ENCODE measurements at places on chromosomes 3 and 15.

- peak; percentile 53 for DNase-seq
These were observed 111.4 kb upstream of the PLAAT1 start for GRCh38 chr3:193129607-193130006.

GRCh38 chr3:73018298-73018697 is 21.7 kb downstream of the PPP4R2 start:
- DNase-seq = no peak

- no peak for DNase-seq
These were observed 73.4 kb downstream of the CHSY1 start for GRCh38 chr15:101178479-101178878.

DNA sequence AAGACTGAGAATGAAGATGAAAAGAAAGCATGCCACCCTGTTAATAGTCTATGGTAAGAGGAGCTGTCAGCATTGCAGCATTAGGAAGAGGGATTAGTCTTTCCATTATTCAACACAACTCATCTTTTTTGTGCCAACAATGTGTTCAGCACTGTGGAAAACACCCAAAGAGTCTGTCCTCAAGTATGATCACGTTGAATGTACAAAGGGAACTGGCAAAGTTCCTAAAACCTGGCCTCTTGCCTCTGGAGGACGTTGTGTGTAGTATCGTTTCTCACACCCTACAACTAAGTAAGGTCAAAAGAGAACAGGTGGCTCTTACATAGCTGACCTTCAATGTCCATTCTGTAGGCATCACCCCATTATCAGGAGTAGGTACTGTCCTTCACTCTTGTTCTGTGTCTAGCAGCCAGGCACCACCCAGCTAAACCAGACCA is 147.9 kb upstream of the THBS1 start:
- no peak for DNase-seq

DNA sequence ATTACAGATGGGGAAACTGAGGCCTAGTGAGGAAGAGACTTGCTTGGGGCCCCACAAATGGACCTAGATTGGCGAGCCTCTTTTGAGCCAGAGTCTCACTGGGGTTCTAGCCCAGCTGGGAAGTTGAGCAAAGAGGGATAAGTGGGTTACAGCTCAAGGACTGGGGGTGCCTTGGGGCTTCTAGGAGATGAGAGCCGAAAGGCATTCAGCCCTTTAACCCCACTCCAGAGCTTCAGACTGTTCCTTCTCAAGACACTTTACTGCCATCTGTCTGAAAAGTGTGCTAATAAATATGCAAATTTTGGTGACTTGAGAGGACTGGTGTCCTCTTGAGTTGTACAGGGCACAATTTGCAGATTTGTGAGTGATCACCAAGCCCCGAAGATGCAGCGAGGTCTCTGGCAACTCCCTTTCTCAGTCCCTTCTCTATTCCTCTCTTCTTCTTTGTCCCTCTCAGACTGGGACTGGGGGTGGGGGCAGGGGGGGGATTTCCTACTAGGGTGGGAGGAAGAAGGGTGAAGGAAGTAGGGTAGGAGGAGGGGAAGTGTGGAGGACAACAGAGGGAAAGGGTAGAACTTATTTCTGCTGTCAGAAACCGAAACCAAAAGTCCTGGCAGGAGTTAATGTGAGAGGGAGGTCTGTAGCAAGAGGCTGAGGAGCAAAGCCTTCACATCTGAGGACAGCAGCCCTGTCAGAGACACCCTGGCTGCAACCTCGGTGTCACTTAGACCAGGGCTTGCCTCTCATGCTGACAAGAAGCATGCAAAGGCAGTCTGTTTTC is 16.2 kb upstream of the ANKDD1A start:
- no peak for DNase-seq

GRCh38 chr15:30903497-30904187 is at the start of gene FAN1:
TSS of gene FAN1 (plus strand) at chr15:30903915. CDS start at chr15:30904664, 749 bp downstream.
- DNase-seq = peak; percentile 56

- no peak for DNase-seq
These were observed 227.3 kb upstream of the IL12A start for GRCh38 chr3:159761369-159761768.

GRCh38 chr3:34319881-34320280 is 521.5 kb downstream of the PDCD6IP start:
- DNase-seq = no peak

GRCh38 chr15:81111018-81111417 is 23.1 kb upstream of the CFAP161 start:
- DNase-seq = no peak

- no peak for DNase-seq
These were observed 348.0 kb upstream of the EPHA6 start for GRCh38 chr3:96466441-96466840.

- no peak for DNase-seq
These were observed 52.3 kb upstream of the UTS2B start for GRCh38 chr3:191382661-191383060.

DNA sequence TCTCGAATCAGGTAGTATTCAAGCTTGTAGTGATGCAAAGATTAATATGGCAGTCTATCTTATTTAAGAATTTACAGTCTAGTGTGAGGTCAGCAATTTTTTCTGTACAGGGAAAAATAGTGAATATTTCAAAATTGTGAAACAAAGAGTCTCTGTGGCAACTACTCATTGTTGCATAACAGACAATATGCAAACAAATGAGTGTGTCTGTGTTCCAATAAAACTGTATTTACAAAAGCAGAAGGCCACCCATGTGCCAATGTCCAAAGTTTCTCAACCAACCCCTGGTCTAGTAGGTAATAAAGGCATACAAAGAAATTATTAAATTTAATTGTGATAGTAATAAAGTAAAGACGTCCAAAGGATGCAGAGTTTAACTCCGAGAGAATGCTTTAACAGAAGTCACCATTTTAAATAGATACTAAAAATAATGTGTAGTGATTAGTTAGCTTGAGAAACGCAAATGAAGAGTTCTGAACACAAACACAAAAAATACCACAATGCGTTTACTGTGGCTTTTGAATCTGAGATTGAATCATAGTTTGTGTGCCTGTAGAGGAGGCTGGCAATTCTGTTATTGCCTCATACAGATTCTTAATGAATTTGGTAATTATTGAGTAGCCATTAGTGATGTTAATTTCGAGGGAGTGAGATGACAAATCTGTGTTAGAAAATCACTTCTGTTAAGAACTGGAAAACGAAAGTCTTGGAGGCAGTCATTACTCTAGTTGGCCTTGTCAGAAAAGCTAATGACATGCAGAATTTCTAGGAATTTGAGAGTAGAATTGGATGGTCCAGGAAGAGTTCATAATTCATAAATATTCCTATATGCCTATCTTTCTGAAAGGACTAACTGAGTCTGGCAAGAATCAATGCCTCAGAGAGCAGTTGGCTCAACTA is 48.7 kb downstream of the CADM2 start:
- peak; percentile 9 for DNase-seq

DNA sequence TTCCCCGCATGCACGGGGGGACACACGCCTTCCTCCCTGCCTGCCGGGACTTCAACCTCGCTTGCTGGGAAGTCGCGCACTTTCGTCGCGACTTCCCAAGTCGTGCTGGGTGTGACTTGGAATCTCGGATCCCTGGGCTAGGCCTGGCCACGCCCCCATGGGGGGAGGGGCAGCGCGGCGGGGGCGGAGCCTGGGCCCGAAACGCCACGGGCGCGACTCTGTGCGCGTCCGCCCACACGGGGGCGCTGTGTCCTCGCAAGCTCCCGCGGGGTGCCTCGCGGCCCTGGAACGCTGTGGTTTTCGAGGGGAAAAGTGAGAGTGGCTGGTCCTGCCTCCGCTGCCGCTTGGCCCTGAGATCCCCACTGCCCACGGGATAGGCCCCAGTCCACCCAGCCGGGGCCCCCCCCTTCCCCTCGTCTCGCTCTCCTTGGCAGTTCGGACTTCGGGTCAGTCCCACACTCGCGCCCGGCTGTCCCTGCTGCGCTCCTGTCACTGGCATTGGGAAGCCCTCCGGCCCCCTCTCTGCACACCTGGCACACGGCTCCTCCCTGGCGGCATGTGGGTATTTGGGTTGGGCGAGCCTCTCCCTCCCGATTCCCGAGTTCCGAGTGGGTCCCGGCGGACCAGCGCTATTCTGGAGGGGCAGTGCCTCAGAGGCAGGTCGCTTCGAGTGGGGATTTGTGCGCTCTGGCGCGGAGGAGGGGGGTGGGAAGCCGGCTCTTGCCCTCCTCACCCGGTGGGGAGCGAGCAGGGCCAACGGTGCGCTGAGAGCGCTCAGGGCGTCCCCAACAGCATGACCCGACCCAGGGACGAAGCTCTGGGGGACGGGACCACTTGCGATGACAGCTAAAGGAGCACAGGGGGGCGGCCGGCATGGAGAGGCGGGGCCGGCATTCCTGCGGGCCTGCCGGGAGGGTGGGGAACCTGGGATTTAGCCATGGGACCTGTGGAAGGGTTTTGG is 23.6 kb downstream of the SEC61A1 start:
- peak; percentile 82 for DNase-seq

- no peak for DNase-seq
These were observed 71.7 kb downstream of the COL8A1 start for GRCh38 chr3:99710094-99710493.

- DNase-seq = no peak
These were observed 11.5 kb upstream of the USP50 start for GRCh38 chr15:50558012-50558411.

GRCh38 chr15:84057714-84058331 is 177.8 kb upstream of the GOLGA6L4 start:
- DNase-seq = no peak

GRCh38 chr3:138448631-138449030 is 14.2 kb downstream of the ESYT3 start:
- no peak for DNase-seq

DNA sequence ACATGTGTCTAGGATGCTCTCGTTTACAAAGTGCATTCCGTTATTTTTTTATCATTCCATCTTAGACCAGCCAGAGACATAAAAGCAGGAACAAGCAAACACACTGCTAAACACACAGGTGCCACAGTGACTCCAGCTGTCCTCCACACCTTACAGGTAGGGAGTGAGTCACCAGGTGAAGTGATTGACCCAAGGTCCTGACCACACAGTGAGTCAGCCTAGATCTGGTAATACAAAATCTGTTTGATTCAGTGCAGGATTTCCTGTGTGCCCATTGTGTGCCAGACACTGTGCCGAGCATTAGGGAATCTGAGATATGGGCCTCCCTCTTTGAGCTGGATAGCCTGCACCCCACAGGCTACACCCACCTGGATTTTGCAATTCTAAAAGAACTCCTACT is 16.7 kb upstream of the BFSP2 start:
- DNase-seq = peak; percentile 90

- DNase-seq = no peak
These were observed 36.7 kb upstream of the SLC6A1 start for GRCh38 chr3:10955711-10956453.

GRCh38 chr3:110628650-110629301 is 442.8 kb upstream of the NECTIN3 start:
- no peak for DNase-seq

DNA sequence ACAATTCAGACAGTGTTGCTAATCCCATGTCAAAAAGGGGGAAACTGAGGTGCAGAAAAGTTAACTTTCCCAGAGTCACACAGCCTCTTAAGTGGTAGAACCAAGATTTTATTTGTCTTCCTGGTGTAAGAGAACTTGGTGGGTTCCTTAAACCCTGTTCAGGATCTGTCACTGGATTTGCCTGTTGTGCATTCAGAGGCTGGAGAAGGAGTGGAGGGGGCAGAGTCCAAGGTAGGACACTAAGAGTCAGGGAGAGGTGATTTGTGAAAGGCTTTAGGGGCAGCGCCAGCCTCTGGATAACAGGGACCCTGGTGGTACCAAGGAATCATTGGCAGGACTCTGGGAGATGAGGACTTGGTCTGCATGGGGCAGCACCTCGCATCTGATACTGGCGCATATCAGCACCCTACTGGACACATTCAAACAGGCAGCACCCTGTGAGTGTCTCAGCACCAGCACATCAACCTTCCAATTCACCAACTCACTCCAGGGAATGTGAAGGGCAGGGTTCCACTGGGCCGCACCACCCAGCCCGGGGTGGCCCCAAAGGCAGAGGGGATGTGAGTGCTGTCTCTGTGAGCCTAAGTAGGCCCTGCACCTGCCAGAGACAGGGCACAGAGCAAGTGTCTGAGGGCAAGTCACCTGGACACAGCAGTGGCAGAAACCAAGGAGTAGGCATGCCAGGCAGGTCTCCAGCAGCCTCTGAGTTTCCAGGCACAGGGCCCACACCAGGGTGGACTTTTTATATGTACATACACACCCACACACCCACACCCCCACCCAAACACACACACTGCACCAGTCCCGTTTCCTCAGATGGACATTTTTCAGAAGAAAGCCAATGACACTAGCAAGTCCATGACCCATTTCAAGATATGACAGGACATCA is 71.6 kb downstream of the LIPC start:
- no peak for DNase-seq

DNA sequence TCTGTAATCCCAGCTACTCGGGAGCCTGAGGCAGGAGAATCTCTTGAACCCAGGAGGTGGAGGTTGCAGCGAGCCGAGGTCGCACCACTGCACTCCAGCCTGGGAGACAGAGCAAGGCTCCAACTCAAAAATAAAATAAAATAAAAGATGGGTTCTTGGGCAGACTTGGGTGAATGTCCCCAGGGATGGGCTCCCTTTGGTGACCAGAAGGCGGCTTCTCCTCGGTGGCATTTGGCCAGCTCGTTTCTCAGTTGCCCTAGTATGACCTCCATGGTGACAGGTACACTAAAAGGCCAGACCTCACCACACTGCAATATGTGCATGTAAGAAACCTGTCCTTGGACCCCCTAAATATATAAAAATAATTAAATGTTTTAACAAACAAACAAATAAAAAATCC is 76.0 kb upstream of the SNRPA1 start:
- DNase-seq = no peak

- no peak for DNase-seq
These were observed 7.0 kb downstream of the PAK6 start for GRCh38 chr15:40245666-40246450.

DNA sequence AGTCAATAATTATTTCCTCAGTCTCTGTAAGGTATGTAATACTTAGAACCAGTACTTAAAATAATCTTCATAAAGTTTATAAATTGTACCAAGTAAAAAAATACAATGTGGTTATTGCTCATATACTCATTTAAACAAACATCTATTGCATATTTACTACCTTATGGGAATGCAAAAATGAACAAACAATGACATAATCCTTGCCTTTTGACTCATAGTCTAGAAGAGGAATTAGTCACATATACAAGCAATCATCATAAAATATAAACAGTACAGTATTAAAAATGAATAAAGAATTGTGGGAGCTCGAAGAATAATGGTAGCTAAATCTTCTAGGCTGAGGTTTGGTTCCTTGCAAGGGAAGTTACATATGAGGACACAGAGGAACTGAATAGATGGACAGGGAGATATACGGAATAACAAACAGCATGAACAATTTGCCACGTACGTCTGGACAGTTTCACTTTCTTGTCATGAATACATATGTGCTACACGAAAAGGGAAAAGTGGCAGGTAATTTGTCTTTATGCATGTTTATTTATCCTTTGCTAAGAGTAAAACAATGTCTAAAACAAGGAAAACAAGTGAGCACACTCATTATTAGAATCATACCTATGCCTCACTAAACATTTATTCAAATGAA is 17.2 kb downstream of the IMPG2 start:
- no peak for DNase-seq

GRCh38 chr3:159941038-159942000 is 47.3 kb upstream of the IL12A start:
- no peak for DNase-seq

- no peak for DNase-seq
These were observed 19.8 kb downstream of the GPR160 start for GRCh38 chr3:170057550-170057949.
